ENCODE measurements at places on chromosomes 6 and 20.

DNA sequence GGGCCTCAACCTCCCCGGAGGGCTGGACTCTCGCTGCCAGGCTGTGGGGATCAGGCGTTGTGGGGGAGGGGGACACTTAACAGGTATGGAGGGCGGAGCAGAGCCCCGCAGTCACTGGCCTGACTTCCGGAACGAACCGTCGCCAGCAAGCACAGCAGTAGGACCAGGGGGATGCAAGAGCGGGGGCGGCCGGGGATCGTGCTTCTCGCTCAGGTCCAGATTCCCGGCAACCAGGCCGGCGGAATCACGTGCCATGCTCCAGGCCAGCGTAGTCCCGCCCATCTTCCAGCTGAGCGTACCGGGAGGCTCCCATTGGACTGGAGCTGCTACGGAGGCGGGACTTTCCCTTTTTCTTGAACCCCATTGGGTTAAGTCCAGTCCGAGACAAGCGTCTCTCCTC is 10.0 kb upstream of the POU5F1 start:
- no peak for DNase-seq

GRCh38 chr6:14966906-14967711 is 278.8 kb upstream of the JARID2 start:
- DNase-seq, result no peak

DNA sequence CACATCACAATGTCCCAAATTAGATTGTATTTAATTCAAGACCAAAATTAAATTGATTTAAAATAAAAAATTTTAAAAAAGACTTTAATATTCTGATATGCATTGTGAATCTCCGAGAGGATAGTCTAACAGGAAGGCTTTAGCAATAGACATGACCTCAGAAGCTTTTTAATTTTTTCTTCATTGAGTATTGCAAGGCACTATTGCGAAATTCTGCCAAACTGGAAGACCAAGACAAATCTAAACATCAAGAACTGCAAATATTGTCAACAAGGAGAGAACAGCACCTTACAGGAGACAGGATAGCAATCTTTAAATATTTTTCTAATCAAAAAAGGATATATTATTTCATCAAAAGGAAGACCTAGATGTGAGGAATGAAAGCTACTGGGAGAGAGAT is 56.9 kb downstream of the BMP5 start:
- no peak for DNase-seq

DNA sequence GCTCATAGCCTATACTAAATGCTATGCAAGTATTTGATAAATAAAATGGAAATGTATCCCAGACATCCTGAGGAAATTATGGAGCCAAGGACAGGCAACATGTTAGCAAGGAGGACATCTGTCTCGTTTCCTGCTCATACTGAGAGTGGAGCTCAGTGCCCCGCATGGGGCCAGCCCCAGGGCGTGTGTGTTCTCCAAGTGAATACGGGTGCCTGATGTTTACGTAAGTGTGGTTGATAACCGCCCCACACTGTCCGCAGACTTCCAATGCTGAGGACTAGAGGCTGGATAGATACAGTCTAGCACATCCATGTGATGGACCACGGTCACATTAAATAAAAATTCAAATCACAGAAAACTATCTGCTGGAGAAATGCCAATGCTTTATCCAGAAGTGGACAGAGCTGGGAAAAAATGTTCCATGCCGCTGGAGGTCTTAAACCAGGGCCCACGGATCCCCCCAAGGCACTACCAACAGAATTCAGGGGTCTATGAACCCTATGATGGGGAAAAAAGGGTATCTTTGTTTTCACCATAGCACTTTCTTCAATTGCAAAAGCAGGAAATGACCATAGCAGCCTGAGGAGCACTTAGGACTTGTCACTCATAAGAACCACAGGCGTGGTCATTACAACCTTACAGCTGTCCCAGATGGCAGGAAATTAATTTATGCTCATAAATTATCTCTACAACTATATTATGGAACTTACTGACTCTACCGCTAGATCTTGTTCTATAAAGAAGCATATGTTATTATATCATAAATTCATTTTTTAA is 24.9 kb downstream of the TGM2 start:
- DNase-seq, result no peak

DNA sequence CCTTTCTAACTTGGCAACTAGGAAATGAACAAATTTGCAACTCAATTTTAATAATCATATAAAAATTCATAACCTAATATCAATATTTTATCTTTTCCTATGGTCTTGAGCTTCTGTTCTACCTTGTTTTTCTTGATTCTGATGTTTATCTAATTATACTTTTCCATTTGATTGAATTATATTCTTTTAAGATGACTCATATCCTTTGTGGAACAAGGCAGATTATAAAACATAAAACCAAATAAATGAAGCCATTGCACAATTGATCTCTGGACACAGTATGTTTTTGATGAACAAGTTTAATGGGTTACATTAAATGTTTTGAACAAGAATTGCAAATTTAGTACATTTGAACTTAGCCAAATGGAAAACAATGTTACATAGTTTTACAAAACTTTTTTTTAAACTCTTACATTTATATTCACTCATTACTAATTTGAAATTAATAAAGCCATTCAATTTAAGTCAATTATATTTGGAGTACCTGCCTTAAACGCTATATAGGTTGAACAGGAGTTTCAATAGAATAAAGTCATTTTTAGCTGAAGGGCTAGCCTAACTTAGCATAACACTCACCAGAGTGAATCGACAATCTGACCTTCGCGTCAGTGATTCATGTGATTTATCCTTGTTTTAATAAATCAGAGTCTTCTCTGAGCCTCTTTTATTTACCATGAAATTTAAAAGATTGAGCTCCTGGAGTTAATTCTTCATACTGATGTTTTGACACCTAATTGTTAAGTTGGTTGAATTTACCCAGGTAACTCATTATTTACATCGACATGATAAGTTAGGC is 3.8 kb downstream of the NCOA7 start:
- DNase-seq, result no peak

- DNase-seq, result no peak
Observed at GRCh38 chr6:6858533-6858982, 249.2 kb upstream of the RREB1 start.

DNA sequence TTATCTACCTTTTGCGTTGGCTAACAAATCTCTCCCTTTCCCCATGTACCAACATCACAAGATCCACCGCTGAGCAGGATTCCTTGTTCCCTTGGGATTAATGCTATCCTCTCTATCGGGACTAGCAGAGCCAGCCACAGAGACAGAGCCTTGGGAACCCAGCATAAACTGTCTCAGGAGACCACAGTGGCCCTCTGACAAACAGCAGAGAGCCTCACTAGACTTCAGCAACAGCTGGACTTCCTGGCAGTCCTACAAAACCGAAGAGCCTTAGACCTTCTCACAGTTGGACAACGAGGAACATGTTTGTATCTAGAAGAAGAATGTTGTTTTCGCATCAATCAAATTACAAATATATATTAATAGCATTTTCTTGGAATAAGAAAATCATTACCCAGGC is 39.6 kb upstream of the POU5F1 start:
- no peak for DNase-seq

GRCh38 chr6:143059663-143060353 is 881 bp upstream of the AIG1 start:
- peak; percentile 9 for DNase-seq

DNA sequence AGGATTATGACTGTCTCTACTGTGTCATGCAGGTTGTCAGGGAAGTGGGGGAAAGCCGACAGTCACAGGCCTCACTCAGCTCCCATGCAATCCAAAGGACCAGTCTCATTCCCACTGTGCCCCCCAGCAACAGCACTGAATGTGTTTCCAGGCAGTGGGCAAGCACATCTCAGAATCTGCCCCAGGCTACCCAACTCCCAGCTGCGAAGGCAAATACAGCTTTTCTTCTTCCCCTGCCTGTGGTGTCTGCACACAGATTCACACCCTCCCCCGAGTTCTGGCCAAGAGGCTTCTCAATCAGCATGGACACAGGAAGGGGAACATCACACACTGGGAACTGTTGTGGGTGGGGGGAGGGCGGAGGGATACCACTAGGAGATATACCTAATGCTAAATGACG is 75.3 kb downstream of the SNAP91 start:
- no peak for DNase-seq

GRCh38 chr20:45017857-45018256 is 51.5 kb downstream of the STK4 start:
- no peak for DNase-seq

- no peak for DNase-seq
Observed at GRCh38 chr6:55524441-55524840, 54.6 kb downstream of the HMGCLL1 start.

DNA sequence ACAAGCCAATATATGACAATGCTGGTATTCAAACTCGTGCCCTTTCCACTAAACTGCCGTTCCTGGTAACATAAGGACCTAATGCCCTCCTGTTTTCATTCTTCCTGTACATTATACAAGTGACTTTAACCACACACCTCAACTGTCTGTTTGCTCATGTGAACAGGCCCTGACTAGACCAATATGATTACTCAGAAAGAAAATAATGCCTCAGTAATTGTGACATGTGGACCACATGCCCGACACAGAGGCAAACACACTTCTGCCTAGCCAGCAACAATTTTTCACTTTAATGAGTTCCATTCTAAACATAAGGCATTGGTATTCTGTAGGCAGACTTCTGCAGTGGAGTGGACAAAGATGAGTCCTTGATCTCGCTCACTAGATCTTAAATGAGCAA is 30.0 kb downstream of the SLC22A16 start:
- no peak for DNase-seq

DNA sequence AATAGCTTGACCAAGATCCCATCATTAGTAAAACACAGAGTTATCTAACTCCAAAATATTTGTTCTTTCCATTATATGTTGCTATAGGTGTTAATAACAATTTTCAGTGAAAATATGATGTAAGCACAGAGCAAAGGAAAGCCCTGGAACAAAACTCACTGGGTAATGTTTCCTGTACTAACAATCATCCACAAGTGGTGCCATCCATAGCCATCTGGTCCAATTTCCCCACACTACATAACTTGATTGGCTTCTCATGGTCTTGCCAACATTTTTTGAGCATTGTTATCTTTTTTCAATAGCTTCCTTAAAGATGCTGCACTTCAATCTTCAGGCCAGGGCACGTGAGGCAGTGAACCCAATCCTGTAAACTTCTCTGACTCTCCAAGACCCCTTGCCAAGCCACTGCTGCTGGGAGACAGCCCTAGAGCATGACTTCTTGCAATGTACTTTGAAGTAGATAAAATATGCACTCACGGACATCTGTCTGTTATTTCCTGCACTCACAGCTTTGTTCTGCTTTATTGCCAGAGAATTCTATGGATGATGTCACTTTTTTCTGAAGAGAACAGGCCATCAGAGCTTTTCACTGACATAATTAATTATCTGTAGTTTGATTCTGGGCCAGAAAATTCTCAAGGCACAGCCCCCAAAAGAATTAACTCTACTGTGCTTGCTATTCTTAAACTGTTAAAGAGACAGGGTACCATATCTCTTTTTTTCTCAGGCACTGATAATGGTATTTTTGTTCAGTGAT is 97.5 kb upstream of the TMEM30A start:
- no peak for DNase-seq

- DNase-seq, result no peak
Observed at GRCh38 chr6:17388365-17388764, 5.0 kb upstream of the CAP2 start.

DNA sequence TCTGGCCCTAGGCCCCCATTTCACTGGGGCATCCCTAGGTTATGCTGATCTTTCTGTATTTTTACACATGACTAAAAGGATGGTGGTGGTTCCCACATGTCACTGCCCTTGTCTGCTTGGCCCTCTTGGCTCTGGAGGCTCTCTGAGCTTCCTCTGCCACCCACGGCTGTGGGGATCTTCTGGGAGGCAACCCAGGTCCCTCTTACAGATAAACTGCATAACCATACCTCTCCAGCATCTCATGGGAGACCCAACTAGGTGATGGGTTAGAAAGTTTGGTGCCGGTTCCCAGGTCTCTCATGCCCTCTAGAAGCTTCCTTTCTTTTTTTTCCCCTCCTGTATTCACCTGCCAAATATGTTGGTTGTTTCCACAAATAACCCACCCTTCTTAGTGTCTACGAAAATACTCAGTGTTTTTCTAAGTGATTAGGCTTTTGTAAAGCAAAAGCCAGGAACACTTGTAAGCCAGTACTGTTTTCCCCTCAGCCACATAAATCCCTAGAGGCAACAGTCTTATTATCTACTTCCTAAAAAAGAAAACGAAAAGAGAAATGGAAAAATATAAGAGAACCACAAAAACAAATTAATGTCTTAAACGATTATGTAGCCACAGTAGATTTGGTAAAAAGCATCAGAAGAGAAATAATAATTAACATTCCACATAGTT is 71.7 kb upstream of the SMLR1 start:
- DNase-seq, result no peak

- no peak for DNase-seq
Observed at GRCh38 chr6:98380589-98380988, 453.8 kb upstream of the POU3F2 start.

GRCh38 chr6:37225350-37226169 is 32.0 kb upstream of the TBC1D22B start:
- no peak for DNase-seq

- DNase-seq, result peak; percentile 45
Observed at GRCh38 chr20:32674362-32674789, 635 bp upstream of the C20orf203 start.

GRCh38 chr6:71420693-71421328 is 132.2 kb downstream of the OGFRL1 start:
- DNase-seq, result no peak

DNA sequence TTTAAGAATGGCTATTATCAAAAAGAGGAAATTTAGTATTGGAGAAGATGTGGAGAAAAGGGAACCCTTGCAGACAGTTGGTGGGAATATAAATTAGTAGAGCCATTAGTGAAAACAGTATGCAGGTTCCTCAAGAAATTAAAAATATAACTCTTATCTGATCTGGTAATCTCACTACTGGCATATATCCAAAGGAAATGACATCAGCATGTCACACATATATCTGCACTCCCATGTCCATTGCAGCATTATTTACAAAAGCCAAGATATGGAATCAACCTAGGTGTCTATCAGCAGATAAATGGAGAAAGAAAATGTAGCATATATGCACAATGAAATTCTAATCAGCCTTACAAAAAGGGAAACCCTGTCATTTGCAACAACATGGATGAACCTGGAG is 2.6 kb downstream of the SIRPG start:
- no peak for DNase-seq

DNA sequence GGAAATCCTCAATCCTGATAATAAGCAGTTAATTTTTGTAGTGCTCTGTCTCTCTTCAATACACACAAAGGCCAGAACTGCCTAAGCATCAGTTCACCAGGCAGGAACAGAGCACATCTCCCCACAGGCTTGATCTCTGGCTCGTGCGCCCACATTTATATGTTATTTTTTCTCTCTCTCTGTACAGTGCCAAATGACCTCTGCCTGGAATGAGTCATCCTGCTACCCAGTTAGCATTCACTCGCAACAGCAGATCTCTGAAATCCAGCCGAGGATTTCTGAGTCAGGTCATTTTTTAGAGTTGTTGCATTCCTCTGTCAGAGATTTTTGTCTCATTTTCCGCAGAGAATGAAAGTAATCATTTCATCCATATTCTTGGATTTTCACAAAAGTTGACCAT is 107.1 kb downstream of the COL12A1 start:
- no peak for DNase-seq

GRCh38 chr6:125784365-125784764 is 6.4 kb upstream of the NCOA7 start:
- no peak for DNase-seq

GRCh38 chr20:23407781-23408464 is 13.4 kb downstream of the NAPB start:
- no peak for DNase-seq

- DNase-seq, result no peak
Observed at GRCh38 chr20:50513169-50514034, 3.2 kb downstream of the PTPN1 start.

GRCh38 chr6:90764001-90764400 is 177.1 kb upstream of the MAP3K7 start:
- no peak for DNase-seq

GRCh38 chr6:167212713-167213005 is 54.9 kb upstream of the GPR31 start:
- no peak for DNase-seq

All from activated T-helper 9 cell treated with anti-CD3 and anti-CD28 coated beads, Interleukin-2, amount 50 U/mL, for 16 hours (primary cell).